Adipocyte (in vitro differentiated cells): ENCODE measurements at places on chromosomes 13 and 19.

GRCh38 chr13:40422588-40423235 is 243.7 kb downstream of the FOXO1 start:
- no peak for DNase-seq

- no peak for DNase-seq
Measured at GRCh38 chr13:69477451-69477850, 630.2 kb upstream of the ATXN8OS start.

DNA sequence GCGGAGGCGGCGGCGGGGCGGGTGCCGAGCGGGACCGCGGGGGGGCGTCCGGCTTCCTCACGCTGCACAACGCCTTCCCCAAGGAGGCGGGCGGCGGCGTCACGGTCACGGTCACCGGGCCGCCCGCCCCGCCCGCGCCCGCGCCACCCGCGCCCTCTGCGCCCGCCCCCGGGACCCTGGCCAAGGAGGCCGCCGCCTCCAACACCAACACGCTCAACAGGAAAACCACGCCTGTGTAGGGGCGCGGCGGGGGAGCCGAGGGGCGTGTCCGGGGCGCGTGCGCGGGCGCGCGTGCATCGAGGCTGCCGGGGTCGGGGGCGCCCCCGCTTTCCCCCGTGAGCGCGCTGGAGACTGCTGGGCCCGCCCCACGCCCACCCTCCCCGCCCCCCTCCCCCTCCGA is 8.8 kb upstream of the CACNG6 start:
- peak; percentile 22 for DNase-seq

DNA sequence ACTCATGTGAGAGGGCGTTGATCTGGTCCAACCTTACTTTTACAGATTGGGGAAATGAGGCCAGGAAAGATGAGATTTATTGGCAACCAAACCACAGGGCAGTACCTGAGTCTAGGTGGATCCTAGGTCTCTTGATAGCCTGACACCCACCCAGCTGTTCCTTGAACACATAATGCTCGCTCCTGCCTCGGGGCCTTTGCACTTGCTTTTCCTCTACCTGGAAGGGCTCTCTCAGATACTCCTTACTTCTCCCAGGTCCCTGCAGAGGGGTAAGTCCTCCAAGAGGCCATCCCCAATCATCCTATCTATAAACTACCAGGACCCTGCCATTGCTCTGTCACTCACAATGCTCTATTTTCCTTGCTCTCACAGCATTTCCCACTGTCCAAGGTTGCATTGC is 7.4 kb downstream of the ZNF575 start:
- no peak for DNase-seq

- DNase-seq, result no peak
Measured at GRCh38 chr13:112175162-112176075, 108.5 kb downstream of the SOX1 start.

GRCh38 chr19:14158276-14159023 is 22.1 kb upstream of the ASF1B start:
- DNase-seq, result no peak
